ENCODE measurements at places on chromosomes 2 and 18. TPM values are rescaled to one million over a fixed set of nuclear protein-coding genes. Genes with fewer than 3 reads are reported as not detected.

GRCh38 chr2:159539701-159540100 is 76.6 kb downstream of the BAZ2B start:
- no peak for DNase-seq
- peaks cover 7% of the 10 kb centered on the region for H3K36me3 ChIP-seq
- no peak overlapping the region for H3K4me3 ChIP-seq
- H3K27me3 ChIP-seq: no peaks in the 10 kb centered on the region

The KATNAL2 gene
- 9.6 TPM for total RNA-seq

DNA sequence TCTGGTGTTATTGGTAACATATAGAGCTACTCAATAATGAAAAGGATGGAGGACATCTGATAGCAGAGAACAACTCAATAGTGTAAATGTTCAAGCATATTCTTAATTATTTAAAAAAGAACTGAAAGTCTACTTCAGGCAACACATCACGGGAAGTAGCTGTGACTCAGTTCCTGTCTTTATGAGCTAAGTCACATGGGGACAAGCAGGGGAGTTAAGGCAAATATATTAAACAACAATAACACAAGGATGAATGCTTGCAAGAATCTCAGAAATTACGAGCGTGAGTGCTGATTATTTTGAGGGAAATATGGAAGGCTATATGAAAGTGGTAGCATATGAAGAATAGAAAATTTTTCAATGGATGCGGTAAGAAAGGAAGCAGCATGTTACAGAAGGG is 4.0 kb upstream of the HNMT start:
- no peak overlapping the region for H3K4me3 ChIP-seq
- DNase-seq: no peak
- peak overlapping the region; percentile 3 for H3K27ac ChIP-seq
- no peaks in the 10 kb centered on the region for H3K36me3 ChIP-seq
- no peaks in the 10 kb centered on the region for H3K27me3 ChIP-seq

The C2orf15 gene
- not detected for total RNA-seq

GRCh38 chr18:79251021-79251420 is 144.7 kb upstream of the NFATC1 start:
- no peaks in the 10 kb centered on the region for H3K27me3 ChIP-seq
- no peak overlapping the region for H3K27ac ChIP-seq
- no peak overlapping the region for H3K4me3 ChIP-seq
- DNase-seq: no peak
- H3K4me1 ChIP-seq: no peaks in the 10 kb centered on the region

- H3K4me1 ChIP-seq: peaks cover 21% of the 10 kb centered on the region
- H3K36me3 ChIP-seq: no peaks in the 10 kb centered on the region
- no peaks in the 10 kb centered on the region for H3K27me3 ChIP-seq
- DNase-seq: no peak
- H3K4me3 ChIP-seq: no peak overlapping the region
- H3K27ac ChIP-seq: no peak overlapping the region
Measured at GRCh38 chr2:159145745-159146354, 140.7 kb downstream of the WDSUB1 start.
